NCI-H446 (cell line): ENCODE measurements at places on chromosomes 5 and 9.

DNA sequence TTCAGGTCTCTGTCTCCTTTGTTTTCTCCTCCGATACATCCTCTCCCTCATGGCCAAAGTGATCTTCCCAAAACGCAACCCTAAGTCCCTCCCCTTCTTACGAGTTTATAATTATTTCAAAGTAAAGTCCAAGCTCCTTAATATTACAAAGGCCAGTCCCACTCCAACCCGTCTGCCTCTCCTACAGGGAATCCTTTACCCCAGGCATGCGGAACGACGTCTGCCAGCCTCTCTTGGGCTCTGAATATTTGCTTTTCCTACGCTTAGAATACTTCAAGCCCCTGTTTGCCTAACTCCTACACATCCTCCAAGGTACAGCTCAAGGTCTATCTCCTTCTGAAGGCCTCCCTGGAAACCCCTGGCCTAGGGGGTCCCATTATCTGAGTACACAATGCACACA is 246.4 kb downstream of the SLIT3 start:
- no peak for DNase-seq

GRCh38 chr5:20601678-20602100 is 613.7 kb upstream of the CDH18 start:
- DNase-seq, result no peak

GRCh38 chr9:123893115-123893514 is 36.8 kb downstream of the DENND1A start:
- no peak for DNase-seq

DNA sequence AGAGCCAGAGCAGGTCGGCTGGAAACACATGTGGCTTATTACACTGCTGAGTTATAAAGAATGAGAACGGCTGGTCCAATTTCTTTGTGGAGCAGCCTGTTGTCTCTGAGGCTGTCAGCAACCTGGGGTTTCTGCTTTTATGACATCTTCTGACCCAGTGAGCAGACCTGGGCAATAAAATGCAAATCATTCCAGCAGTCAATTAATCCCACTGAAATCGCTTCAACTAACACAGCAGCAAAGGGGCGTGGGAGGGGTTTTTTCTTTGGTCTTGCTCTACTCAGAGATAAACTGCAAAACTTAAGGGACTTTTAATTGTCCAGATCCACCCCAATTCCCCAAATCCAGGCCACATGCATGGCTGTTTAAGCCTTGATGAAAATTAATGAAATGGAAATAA is 215.7 kb downstream of the SLIT3 start:
- no peak for DNase-seq

- peak; percentile 82 for DNase-seq
These were observed 560.8 kb downstream of the BNC2 start for GRCh38 chr9:16309469-16310271.

DNA sequence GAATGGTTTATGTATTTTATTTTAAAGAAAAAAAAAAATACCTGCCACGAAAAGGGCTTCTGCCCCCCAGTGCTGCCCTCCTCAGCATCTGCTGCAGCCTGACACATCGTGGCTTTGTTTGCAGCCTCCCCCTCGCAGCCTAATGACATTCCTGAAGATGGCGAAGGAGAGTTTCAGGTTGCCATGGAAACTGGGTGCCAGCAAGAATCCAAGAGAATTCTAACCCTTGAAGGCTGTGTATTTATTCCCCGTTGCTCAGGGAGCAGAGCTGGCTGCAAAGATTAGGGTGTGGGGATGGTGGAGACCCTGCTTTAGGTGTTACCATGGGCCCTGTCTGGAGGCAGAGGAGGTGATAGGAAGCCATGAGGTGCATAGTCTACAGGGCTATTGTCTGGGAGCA is 126.6 kb downstream of the NSG2 start:
- no peak for DNase-seq

DNA sequence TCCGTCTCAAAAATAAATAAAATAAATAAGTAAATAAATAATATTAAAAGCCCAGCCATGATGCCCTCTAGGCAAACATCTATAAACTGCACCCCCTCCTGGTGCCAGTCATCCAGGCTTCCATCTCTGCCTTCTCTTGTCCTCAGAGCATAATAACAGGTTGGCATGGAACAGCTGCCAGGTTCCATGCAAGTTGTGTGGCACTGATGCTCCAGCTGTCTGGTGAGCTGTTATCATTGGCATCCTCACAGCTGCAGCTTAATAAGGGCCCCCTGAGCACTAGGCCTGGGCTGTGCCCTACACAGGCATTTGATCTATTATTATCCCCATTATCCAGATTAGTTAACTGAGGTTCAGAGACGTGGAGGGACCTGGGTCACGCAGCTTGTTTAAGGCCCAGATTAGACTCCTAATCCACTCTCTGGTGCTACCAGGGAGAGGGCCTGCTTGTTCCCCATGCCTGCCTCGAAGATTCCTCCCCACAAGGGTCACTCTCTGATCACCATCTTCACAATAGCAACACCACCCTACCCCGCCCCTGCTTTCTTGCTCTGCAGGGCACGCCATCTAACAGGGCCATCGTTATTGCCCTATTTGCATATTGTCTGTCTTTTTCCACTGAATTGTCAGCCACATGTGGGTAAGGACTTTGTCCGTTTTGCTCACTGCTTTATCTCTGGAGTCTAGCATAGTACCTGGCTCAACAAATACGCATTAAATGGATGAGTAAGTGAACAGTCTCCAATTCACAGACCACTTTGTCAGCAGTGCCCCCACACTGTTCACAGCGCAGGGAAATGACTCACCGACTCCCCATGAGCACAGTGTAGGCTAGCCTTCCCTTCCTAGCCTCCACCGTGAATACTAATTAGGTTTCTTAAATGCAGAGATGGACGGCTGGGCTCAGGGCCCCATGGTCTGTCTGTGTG is 1.5 kb upstream of the DNM1 start:
- DNase-seq, result no peak

- no peak for DNase-seq
These were observed 51.9 kb upstream of the PIP5K1B start for GRCh38 chr9:68653141-68653595.

- no peak for DNase-seq
These were observed 84.0 kb upstream of the GOLGA1 start for GRCh38 chr9:125024917-125025316.

DNA sequence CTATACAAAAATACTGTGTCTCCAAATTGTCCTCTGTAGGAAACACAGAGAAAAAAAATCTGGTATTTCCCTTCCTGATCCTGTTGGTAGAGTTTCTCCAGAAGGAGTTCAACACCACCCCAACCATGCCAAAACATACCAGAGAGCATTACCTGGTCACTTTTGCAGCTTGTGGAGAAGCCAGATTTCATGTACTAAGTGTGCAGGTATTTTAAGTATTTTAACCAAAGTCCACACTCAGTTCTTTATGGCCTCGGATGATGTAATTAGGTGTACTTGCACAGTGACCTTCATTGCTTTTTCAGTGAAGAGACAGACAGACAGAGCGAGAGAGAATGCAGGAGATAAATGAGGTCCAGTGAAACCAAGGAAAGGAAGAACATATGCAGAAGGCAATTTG is 2046.8 kb upstream of the CDH9 start:
- DNase-seq, result no peak

- DNase-seq, result no peak
These were observed 419.7 kb upstream of the BRINP1 start for GRCh38 chr9:119788921-119789320.

DNA sequence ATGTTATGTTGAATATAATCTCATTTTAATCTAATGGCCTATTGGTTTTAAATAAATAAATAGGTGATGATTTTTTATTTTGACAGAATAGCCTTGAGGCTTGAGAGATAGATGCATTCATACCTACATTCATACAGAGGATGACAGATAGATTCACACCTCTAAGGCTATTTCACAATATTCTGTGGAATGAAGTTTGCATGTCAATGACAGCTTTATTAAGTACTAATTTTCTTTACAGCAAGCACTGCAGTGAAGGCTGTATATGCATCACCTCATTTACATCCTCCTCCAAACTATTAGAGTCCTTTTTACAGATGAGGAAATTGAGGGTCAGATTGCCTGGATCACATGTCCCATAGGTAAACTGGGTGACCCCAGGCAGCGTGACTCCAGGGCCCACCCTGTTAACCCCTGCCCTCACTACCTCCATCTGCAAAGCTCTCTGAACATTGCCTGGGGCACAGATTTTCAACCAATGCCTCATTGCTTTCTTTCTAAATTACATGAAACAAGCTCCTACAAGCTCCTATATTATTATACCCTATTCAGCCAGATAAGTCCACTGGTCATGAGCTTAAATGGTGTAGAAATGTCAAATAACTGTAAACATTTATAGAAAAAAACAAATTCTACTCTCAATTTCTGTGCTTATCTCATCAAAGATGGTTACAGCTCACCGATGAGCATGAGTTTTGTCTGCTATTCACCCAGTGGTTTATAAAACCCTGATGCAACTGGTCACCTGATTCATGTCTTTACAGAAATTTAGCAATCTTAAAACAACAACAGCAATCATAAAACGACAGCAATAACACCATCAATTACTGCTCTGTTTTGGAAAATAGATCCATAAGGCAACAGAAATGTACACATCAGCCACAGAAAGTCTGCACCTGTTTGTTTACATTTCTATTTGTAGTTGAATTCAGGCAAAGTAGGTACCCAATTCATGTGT is 338.0 kb downstream of the NSG2 start:
- no peak for DNase-seq

DNA sequence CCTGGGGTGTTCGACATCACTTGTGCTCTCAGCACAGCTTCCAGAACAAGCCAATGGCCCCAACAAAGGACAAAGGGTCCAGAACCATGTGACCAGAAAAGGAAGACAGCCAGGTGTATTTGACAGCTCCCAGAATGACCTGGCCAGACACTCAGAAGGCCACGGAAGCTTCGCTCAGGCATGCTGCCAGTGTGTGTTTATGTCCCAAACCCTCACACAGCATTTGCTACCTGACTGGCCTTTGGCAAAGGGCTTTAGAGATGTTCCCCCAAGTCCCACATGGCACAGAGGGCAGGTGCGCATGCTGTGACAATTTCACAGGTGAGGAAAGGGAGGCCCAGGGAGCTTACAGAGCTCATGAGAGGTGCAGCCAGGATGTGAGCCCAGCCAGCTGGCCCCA is 39.5 kb downstream of the MED10 start:
- DNase-seq, result no peak

DNA sequence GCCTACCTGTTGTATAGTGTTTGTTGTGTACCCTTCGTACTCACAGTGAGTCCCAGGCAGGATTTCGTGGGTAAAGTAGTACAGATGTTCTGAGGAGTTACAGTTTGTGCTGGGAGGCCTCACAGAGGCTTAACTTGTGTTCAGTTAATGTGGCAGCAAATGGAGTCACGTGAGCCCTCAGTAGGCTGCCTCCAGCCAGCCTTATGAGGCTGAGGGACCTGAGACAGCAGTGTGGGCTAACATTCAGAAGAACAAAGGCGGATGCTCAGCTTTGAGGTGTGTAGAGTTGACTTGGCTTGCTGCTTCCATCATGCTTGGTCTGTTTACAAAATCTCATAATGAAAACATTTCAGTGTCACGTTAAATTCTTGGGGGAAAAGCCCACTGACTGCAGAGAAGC is 118.1 kb downstream of the TRIO start:
- DNase-seq, result no peak

DNA sequence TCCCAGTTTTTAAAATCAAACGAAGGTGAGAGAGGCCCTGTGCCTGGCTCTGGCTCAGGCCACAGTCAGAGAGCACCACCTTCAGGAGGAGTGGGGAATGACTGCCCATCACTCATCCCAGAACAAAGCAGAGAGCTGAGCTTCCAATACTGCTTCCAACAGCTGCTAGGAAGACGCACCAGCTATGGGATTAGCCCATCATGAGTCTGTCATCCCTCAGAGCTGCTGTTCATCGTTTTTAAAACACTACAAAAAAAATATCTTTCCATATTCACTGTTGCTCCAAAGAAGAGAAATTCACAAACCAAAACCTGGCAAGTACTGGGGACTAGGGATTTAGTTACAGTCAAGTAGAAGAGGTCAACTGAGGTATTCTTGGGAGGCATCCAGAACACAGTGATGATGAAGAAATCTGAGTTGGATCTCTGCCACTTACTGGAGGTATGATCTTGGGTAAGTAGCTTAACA is 102.4 kb downstream of the CDK5RAP2 start:
- peak; percentile 71 for DNase-seq

DNA sequence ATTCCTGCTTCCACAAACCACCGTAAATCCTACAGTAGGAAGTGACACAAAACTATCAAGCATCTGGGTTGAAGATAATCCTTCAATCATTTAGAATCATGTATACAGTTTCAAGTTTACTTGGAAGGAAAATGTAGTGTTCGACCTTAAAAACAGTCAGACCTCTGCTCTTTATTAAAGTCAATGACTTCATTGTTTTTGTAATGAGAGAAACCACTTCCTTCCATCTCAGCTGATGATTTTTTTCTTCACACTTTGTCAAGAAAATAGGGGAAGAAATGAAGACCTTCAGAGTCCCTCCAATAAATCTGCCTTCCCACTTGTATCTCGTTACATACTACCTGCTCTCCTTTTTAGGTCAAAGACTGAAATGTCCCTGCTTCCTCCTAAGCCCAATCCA is 30.1 kb downstream of the TUSC1 start:
- DNase-seq, result no peak

DNA sequence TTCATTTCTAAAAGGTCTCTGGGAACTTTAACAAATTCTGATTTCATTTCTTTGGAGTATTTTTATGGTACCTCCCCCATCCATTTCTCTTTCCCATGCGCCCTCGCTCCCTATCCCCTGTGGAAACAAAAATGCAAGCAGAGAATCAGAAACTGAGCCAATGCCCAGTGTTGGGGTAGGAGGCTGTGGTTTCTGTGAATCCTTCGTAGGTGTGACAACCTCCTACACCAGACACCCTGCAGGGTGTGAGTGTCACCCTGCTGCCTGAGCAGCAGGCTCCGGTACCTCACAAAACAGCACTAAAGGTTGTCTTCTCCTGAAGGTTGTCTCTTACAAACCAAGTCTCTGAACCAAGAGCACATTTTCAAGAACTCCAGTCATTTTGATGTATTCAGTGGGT is 103.8 kb upstream of the CTSL start:
- no peak for DNase-seq

DNA sequence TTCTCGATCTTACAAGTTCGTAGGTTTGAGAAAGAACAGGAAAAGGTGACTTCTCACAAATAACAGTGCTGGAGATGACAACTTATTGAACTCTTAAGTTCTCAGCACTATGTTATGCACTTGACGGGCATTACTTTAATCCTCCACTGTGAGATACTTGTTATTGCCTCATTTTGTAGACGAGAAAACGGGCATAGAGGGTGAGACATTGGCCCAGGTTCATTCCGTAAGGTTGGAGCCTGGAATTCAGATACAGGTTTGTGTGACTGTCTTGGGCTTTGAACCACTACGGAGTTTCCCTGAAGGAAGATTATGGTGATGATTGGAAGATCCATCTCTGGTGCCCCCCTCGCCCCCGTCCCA is 657 bp downstream of the MAT2B start:
- DNase-seq, result no peak

DNA sequence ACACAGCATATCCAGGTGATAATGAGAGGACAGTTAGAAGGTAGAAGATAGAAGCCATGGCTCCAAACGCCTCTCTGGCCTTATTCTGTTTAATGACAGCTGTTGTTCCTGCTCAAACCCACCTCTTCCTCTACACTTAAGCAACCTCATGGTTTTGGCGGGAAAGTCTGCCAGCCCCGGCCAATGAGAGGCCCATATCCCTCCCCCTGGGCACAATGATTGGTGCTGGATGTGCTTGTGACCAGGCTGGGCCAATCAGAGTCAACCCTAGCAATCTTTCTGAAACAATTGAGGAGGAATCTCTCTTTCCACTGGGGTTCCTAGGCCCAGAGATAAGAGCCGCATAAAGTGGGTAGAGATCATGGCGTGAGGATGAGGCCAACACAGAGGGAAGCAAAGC is 4.8 kb upstream of the GFI1B start:
- no peak for DNase-seq

- no peak for DNase-seq
These were observed 126.6 kb upstream of the BASP1 start for GRCh38 chr5:17090839-17091238.

- no peak for DNase-seq
These were observed 56.4 kb downstream of the LHFPL2 start for GRCh38 chr5:78591972-78592700.
